ENCODE measurements at places on chromosomes 2 and 18.

DNA sequence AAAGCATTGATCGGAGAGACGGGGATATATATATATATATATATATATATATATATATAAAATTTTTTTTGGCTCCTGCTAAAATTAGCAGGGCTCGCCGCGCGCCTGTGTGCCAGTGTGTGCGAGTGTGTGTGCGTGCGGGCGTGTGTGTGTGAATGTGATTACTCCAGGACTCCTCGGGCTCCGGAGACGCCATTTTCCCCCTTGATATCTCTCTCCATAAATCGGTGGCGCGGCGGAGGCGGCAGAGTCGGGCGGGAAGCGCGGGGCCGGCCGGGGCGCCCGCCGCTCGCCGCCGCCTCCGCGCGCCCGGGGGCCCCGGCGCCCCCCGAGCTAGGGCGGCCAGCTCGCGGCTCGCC lies 795 bp upstream of the SETBP1 start:
- no peak for DNase-seq

GRCh38 chr2:86140969-86141392 lies 34.9 kb downstream of the PTCD3 start:
- no peak for DNase-seq

GRCh38 chr18:48787203-48788151 lies 163.3 kb downstream of the SMAD7 start:
- no peak for DNase-seq

- DNase-seq: no peak
Measured at GRCh38 chr18:76456018-76456750, 38.9 kb downstream of the ZNF516 start.

GRCh38 chr2:102975996-102976975 lies 214.5 kb downstream of the TMEM182 start:
- no peak for DNase-seq

DNA sequence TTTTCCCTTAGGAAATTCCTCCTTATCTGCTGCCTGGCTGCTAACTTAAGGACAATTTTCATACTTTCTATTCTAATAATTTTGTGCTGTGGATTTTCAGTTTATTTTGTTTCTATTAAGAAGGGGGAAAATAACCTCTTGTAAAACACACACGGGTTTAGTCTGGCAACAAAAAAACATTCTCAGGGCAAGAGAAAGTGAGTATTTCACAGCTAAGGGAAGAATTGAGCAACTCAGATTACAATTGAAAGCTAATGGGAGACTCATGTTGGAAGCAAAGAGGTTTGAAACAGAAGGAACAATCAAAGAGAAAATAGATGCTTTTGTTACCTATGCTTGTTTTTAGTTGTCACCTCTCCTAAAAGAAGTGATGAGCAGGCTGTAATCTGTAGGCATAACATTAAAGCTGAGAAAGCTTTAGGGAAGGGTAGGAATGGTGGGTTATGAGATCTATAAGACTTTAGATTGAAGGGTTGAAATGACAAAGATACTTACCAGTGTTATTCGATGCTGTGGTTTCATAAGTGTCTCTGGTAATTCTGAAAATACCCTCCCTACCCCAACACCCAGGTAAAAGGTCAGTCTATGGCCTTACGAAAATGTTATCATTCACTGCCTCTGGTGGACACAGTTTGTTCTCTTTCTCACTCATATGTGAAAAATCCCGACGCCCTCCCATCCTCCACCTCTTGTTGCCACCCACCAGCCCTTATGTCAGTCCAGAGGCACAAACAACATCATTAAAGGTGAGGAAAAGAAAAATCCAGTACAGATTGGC lies 510.9 kb downstream of the TXNL1 start:
- no peak for DNase-seq

- no peak for DNase-seq
Measured at GRCh38 chr18:75269124-75269680, 58.6 kb downstream of the TSHZ1 start.

GRCh38 chr2:3242747-3243369 lies 134.8 kb downstream of the EIPR1 start:
- no peak for DNase-seq

GRCh38 chr2:141932261-141932660 lies 198.6 kb downstream of the LRP1B start:
- no peak for DNase-seq

GRCh38 chr2:40436093-40436475 lies 15.8 kb downstream of the SLC8A1 start:
- no peak for DNase-seq

- no peak for DNase-seq
Measured at GRCh38 chr2:231632559-231633142, 40.0 kb downstream of the TEX44 start.

- no peak for DNase-seq
Measured at GRCh38 chr2:119421741-119422140, 9.9 kb upstream of the TMEM37 start.

- DNase-seq: no peak
Measured at GRCh38 chr2:172403881-172404468, 23.4 kb upstream of the ITGA6 start.

DNA sequence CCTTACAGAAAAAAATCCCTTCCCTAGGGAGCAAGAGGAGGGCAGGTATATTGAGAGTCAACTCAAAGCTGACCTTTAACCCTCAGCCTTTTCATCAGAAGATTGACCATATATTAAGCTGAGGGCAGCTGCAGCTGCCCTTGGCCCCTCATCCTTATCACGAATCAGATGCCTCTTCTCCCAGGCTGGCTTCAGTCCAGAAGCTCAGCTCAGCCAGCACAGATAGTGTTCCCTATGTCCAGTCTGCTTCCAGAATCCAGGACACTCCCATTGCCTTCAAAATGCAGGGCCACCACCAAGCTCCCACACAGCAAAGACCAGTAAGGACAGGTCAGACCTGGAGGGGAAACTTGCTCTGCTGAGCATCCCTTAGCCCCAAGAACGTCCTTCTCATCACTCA lies 146.1 kb downstream of the BCL11A start:
- no peak for DNase-seq

GRCh38 chr2:219509780-219510511 lies 4.3 kb upstream of the ASIC4 start:
- peak; percentile 45 for DNase-seq

- no peak for DNase-seq
Measured at GRCh38 chr2:3433339-3433699, 53.8 kb downstream of the TRAPPC12 start.

- no peak for DNase-seq
Measured at GRCh38 chr2:201913201-201913600, 106.9 kb downstream of the CDK15 start.

GRCh38 chr2:38171208-38171855 lies 95.4 kb upstream of the CYP1B1 start:
- DNase-seq: no peak

DNA sequence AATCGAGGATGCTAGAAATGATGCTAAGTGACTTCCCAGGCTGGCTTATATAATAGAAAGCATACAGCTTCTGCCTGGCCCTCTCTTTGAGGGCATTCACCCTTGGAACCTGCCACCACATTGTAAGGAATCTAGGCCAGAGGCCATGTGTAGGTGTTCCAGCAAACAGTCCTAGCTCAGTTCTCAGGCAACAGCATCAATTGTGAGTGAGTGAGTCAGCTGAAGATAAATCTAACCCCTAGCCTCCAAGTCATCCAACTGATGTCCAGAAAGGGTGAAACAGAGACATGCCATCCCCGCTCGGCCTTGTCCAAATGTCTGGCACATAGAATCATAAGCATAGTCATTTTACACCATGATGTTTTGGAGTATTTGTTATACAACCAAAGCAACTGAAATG lies 324.3 kb upstream of the KLHL14 start:
- no peak for DNase-seq

DNA sequence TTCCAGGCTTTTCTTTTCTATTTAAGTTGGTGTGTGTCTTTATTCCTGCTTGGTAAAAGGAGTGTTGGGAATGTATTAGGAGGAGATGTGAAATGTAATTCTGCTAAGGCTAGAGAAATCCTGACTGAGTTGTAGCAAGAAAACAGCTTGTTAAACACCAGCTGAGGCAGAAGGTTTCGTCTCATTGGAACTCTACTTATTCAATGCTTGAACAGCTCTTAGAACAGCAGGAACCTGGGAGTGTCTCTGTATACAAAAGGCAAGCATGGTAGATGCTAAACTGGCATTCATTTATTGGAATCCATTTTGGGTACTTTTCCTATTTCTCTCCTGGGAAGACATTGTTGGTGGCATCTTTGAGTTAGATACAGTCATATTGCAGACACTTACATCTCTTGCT lies 280.9 kb downstream of the HRH4 start:
- DNase-seq: no peak

DNA sequence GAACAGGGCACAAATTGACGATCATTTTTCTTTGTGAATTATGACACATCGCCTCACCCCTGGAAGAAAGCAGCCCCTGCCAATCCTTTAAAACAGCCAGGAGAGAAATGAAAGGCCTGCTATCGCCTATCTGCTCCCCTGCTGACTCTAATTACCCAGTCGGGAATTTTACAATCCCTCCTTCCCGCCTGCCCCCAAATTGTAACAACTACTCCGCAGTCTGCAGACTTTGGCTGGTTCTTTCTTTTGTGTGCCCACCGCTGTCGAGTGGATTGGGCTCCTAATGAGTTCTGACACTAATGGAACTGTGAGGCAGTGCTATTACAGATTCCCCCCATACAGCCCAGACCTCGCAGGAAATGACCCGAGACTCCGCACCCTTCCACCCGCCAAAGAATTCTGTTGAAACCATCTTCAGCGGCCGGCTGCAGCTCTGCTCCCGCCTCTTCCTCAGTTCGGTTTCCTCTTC lies 281.2 kb upstream of the PARD3B start:
- DNase-seq: no peak

GRCh38 chr2:604385-604784 lies 72.8 kb downstream of the TMEM18 start:
- DNase-seq: no peak

DNA sequence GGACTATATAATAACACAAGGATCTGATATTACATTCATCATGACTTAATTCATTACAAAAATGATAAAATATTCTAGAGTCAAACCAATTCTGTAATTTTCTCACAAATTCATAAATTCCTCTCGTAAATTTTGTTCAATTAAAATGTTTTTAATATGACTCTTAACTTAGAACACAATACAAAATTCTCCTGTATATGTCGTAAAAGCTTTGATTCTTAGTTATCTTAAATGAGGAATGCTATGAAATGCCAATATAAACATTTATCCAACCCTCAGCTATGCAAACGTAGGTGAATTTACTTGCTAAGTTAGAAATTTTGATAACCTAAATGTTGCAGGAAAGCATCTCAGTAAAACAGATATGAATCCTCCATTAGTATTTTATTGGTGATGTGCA lies 28.9 kb downstream of the ARHGAP15 start:
- DNase-seq: no peak

DNA sequence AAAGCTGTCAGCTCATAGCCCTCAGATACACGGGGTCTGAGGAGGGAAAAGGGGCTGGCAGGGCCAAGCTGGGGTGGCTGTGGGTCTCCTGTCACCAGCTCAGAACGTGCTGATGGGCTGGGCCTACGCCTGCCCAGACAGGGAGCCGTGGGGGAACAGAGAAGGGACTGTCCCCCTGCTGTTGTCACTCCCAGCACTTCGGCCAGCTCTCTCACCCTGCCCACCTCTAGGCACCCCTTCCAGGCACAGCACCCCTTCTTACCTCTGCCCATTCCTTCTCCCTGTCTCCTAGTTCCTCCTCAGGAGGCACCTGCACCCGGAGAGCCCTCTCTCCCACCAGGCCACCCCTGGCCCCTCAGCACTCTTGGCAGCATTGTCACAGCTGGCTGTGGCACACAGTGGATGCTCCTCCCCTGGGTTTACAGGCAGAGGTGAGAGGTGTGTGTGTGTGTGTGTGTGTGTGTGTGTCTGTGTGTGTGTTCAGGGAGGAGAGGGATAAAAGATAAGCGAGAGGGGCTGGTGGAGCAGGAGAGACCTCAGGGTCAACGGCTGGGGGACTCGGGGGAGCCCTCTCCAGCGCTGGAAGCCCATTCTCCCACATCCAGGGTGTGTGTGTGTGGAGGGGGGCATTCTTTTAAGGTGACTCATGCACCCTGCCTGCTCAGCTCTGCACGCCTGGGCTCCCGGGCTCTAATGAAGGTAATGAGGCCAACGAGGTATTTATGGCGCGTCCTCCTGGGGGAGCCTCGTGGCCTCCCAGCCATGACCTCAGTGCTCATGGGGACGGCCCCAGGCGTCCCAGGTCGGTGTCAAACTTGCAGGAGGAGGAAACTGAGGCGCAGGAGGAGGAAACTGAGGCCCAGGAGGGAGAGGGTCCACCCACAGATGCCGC lies 66.1 kb upstream of the SMAD7 start:
- peak; percentile 24 for DNase-seq

- DNase-seq: no peak
Measured at GRCh38 chr2:199589306-199589705, 131.6 kb upstream of the SATB2 start.

DNA sequence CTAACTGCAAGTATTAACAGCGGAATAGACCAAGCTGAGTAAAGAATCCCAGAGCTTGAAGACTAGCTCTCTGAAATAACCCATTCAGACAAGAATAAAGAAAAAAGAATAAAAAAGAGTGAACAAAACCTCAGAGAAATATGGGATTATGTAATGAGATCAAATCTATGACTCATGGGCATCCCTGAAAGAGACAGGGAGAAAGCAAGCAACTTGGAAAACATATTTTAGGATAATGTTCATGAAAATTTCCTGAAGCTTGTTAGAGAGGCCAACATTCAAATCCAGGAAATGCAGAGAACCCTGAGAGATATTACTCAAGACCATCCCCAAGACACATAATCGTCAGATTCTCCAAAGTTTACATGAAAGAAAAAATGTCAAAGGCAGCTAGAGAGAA lies 17.3 kb downstream of the PFN4 start:
- no peak for DNase-seq

DNA sequence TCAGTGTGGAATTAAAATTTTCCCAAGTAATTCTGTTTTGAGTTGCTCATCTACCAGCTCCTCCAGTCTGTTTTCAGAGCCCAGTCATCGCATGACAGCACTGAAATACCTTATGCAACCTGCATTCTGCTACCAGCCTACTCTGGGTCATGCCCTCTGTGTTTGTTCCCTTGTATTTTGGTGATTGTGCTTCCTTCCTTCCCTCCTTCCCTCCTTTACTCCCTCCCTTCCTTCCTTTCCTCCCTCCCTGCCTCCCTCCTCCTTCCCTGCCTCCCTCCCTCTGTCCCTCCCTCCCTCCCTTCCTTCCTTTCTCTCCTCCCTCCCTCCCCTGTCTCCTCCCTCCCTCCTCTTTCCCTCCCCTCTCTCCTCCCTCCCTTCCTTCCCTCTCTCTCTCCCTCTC lies 289.6 kb downstream of the CDH2 start:
- DNase-seq: no peak

GRCh38 chr2:123540291-123540690 lies 484.8 kb upstream of the CNTNAP5 start:
- no peak for DNase-seq

DNA sequence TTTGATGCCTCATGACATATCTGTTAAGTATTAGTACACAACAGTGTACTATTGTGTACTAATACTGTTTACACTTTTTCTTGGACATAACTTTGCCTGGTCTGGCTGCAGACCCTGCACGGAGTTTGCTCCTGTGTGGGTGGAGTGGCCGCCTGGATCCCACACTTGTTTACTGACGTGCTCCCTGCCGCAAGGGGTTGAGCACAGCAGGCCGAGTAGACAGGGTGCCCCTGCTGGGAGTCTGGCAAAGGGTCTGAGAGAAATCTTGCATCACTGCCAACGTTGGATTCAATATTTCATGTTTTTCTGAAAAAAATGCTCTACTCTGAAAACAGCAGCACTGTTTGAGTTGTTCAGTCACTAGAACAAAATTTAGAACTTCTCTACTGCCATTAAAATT lies 59.0 kb downstream of the PDK1 start:
- DNase-seq: no peak

GRCh38 chr2:222595581-222595980 lies 60.3 kb downstream of the FARSB start:
- DNase-seq: no peak

- DNase-seq: no peak
Measured at GRCh38 chr2:168574856-168575630, 119.0 kb downstream of the CERS6 start.
